ENCODE measurements at places on chromosomes 7 and 10. TPM values are rescaled to one million over a fixed set of nuclear protein-coding genes. Genes with fewer than 3 reads are reported as not detected.

The PSD gene
- total RNA-seq: 5.3 TPM

The C1GALT1 gene
- total RNA-seq: 39.0 TPM

The CNPY1 gene
- not detected for total RNA-seq

The LRMDA gene
- total RNA-seq: 29.9 TPM

The HOXA4 gene
- total RNA-seq: 8.5 TPM

DNA sequence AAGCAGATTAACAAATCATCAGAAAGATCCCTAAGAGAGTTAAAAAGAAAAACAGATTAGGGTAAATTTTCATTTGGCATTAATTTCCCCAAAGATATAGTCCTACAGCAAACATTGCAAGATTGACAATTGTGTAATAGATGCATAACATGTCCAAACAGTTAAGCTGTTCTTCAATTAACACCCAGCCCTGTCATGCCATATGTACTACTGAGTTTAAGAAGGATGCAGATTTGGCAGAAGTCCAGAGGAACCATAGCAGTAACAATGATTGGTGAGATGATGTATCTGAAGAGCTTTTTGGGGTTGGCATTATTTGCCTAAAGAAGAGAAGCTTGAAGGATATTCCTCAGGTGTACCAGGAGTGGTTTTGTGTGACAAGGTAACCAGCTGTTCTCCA, 287.6 kb downstream of the LRMDA start:
- no peak for DNase-seq

DNA sequence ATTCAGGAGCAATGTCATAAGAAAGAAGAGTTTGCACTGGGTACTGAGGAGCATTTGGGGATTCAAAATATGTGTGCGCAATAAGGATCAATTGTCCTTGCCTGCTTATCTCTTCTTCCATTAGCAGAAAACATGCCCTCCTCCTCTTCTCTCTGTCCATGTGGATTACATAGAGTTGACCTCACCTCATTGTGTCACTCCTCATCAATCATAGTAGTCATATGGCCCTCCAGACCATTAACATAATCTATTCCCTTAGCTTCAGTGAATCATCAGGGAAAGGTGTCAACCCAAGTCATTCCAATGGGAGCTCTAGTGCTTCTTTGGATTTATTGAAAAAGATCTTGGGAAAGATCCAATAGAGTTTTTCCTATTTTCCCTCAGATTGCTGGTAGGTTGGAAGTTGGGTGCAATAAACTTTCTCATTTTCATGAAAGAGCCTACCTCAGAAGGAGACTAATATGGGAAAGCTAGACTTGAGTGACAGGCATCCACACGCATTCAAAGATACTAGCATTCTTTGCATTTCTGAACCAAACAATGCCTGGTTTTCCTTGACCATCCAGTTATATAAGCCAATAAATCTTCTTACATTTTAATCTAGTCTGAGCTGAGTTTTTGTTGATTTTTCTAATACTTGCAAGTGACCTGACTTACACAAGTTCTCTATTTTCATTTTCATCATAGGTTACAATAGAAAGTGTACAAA, 71.5 kb upstream of the FAM13C start:
- no peak for DNase-seq

DNA sequence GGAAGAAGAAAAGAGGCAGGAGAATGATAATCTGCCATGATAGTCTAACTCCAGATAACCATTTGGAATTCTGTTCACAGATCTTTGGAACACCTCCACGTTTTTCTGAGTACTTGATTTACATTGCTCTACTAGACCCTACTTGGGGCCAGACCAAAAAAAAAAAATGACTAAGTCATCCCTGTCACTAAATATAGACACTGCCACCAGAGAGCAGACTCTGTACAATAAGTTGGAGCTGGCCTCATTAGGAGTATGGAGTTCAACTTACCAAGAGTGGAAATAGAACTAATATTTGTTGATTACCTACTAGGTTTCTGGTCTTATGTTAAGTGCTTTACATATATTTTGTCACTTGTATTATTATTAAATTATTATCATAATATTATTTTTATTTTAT, 80.9 kb upstream of the ZNF800 start:
- DNase-seq: no peak

- DNase-seq: no peak
Measured at GRCh38 chr7:124536156-124536762, 229.3 kb downstream of the GPR37 start.

DNA sequence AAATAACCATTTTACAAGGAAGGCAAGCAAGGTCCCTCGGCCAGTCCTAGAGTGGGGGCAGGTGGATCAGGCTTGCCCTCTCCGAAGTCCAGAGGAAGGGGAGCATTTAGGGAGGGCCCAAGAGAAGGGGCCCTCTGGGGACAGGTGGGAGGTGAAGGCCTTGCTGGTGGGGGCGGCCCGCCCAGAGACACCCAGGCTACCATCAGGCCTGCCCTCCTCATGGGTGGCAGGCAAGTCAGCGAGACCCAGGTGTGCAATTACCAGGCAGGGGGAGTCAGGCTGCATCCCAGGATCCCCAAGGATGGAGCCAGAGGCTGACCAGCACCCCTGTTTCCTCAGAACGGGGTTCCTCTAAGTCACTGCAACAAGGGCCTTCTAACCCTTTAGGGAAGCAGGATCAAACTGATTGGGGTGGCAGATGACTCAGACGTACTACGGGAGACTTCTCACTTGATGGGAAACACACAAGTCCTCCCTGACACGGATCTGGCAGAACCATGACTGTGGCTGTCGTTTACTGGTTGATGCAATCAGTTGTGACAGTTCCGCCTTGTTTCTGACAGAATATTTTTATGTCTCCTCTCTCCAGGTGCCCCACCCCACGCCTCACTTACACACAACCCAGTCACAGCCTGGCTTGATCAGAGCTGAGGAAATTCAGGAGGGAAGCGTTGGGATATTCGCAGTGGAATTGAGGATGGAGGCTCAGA, 8.2 kb downstream of the LOXL4 start:
- DNase-seq: no peak

DNA sequence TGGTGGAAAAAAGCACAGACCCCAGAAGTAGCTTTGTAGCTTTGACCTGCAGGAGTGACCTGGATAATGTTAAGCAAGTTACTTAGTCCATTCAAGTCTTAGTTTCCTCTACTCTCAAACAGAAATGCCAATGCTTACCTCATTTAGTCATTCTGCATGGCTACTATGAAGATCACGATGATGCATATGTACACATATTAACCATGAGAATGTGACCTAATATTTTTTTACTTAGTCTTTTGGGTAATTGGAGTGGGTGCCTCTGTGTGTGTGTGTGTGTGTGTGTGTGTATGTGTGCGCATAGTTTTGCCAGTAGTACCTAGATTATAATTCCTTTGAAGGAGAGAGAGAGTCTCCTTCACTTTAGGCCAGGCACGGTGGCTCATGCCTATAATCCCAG, 95.8 kb downstream of the NRP1 start:
- DNase-seq: no peak

DNA sequence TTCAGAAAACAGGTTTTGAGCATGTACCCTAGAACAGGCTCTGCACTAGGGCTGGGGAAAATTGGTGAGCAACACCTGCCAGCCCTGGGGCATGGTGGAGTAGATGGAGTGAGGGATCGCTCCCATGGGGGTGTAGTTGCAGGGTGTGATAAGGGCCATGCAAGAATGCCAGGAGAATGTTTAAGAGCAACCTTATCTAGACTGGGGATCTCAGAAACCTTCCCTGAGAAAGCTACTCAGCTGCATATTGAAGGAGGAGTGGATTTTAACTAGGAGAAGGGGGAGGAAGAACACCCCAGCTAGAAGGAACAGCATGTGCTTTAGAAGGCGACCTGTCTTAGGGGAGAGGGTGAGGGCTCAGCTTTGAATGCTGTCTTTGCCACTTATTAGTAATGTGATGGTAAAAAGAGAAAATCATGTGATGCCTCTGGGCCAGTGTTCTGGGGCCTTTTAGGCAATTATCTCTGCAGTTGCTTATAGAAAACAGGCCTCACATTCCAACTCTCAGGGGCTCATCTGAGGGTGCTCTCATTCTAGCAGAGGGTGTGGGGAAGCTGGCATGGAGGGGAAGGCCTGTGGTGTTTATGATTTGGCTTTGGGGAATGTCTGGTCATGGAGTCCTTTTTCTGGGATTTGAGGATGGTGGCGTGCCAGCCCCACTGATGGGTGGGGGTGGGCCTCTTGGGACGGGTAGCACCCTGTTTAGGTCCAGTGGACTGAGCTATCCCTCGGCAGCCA, 225.4 kb downstream of the BMPER start:
- DNase-seq: no peak

GRCh38 chr10:16583382-16583781, 61.7 kb upstream of the C1QL3 start:
- DNase-seq: no peak

DNA sequence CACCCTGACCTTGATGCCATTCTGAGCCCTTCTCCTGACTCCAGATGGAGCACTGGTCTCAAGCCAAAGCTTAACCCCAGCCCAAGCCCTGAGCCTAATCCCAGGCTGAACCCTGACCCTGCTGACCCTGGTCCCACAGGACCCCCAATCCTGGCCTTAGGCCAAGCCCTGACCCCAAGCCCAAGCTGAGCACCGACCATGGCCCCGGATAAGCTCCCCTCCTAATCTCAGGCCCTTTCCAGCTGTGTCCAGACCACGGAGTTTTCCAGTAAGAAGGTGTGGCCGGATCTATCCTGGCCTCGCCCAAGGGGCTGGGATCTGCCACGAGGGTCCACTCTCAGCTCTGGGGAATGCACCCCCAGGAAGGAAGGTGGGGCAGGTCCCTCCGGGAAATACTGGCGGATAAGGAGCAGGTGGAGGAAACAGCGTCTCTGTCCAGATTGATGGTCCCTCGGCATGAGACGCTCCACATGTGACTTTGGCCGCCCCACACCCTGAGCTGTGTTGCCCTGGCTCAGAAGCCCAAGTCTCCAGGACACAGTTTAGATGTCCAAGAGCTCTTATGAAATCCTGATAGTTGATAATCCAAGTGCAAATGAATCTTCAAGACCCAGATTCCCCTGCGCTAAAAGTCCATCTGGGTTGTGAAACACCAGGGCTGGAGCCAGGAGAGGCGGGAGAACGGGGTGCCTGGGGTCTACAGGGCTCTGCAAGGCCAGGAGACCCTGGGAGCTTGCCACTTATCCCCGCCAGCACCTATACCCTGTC, 10.4 kb downstream of the ELN start:
- DNase-seq: no peak

DNA sequence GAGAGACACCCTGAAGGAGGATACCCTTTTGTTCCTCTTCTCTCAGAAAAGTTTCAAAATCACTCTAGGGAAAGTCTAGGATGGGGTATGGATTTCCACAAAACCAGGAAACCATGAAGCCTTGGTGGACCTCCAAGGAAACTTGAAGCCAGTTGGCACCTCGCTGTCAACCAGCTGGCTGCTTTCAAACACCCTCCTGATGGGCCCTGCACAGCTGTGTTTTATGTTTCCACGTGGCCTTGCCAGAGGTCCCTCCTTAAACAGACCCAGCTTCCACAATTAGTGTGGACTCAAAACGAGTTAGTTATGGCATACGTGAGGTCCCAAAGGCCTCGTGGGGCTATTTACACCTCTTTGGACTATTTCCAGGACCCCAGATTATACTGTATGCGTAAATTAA, 5.9 kb downstream of the PPP1R3A start:
- DNase-seq: no peak
